ENCODE measurements at places on chromosomes 1 and 21.

DNA sequence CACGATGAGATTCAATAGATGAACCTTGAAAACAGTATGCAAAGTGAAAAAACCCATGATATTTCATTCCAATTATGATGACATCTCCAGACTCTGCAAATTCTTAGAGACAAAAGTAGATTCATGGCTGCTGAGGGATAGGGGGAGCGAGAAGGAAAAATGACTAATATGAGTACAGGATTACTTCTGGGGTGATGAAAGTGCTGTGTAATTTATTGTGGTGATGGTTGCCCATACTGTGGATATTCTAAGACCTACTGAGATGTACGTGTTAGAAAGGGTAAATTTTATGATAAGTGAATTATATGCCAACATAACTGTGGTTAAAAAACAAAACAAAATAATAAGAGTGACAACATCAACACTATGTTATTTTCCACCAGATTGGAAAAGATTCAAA, 18.9 kb upstream of the RGS7 start:
- no peak for DNase-seq

- DNase-seq = no peak
Observed at GRCh38 chr21:34198231-34199120, 125.1 kb downstream of the MRPS6 start.

DNA sequence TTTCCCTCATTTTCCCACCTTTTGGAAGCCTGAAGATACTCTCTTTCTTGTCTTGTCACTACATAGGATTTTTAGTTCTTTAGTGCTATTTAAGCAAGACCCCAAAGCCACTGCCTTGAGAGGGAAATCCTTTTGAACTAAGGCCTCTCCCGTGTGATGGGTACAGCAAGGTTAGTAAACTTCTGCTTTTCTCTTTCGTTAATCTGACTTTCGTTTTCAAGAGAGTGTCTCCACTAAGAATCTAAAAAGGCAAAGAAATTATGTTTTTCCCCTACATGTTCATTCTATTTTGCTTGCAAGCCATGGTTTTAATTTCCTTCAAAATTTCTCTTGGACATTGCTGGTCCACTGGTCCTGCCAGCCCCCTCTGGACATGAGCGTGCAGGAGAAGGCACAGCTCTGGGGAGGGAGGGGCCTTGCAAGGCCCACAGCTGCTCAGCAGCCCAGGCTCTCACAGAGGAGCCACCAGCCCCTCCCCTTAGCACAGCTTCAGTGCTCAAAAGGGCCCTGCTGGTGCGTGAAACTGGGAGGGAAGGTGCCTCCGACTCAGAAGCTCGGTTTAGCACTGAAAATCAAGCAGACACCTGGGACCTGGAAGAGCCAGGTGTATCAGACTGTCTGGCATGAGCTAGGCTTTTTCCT, 210.9 kb upstream of the GALNT2 start:
- no peak for DNase-seq

- peak; percentile 5 for DNase-seq
Observed at GRCh38 chr1:204989266-204990058, 53.5 kb upstream of the CNTN2 start.

GRCh38 chr1:168698453-168698852, 30.6 kb downstream of the DPT start:
- DNase-seq = no peak

GRCh38 chr1:64539289-64539688, 69.4 kb downstream of the CACHD1 start:
- DNase-seq = no peak

DNA sequence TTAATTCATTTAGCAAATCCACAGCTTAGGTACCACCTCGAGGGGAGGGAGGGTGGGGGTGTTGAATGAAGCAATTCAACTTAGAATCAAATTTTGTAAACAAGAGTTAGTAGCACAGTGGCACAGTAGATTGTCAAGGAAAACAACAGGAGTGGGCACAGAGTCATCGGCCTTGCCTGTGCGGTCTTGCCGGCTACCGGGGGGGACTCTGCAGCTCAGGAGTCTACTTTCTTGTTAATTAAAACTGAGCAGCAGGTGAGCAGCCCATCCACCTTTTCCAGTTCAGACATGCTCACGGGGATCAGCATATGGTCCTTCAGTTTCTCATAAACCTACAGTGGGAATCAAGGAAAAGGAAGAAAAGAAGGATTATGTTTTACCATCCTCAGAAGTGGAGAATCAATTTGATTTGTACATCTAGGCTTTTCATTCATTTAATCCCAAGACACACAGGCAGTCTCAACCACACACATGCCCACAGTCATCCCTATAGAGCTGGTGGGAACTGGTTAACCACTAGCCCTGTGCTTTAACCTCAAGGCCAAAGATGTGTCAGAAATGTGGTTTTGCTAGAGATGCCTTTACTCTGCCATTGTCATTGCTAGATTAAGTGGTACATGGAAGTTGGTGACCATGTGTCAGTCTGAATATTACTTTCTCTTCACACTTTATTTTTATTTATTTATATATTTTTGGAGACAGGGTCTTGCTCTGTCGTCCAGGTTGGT, 45.0 kb upstream of the BCL10 start:
- peak; percentile 73 for DNase-seq

DNA sequence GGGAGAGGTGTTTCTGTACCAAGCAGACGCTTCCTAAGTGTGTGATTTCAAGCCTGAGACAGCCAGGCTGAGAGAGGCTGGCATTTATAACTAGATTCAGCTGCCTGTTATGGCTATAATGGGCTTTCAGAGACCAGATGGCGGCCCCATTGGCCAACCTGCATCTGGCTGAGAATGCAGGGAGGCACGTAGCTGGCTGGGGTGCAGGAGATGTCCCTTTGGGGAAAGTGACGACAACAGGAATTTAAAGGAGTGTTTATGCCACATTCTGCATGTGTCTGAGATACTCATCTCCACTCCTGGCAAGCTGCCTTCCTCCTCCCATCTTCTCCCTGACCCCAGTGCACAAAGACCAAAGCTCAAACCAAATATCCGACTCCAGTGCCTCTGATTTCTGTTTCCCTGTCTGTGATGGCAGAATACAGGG, 21.3 kb upstream of the CCDC190 start:
- no peak for DNase-seq

DNA sequence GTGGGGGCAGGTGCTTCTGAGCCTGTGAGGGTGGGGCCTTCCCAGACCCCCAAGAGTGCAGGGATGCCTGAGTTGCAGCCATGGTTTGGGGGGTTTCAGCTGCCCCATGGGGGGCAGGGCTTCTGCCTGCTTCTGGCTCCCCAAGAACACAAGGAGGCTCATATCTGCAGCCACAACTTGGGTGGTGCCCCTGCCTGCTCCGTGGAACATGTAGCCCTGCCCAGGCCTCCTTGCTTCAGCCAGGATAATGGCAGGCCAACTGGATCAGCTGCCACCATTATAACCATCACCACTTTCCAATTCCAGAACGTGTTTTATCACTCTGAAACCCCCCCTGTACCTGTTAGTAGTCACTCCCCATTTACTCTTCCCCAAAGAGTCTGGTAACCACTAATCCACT, 14.0 kb downstream of the ZBTB40 start:
- DNase-seq = no peak

- no peak for DNase-seq
Observed at GRCh38 chr1:18712252-18712600, 81.6 kb downstream of the PAX7 start.

GRCh38 chr1:89941110-89941766, 53.7 kb upstream of the ZNF326 start:
- no peak for DNase-seq

DNA sequence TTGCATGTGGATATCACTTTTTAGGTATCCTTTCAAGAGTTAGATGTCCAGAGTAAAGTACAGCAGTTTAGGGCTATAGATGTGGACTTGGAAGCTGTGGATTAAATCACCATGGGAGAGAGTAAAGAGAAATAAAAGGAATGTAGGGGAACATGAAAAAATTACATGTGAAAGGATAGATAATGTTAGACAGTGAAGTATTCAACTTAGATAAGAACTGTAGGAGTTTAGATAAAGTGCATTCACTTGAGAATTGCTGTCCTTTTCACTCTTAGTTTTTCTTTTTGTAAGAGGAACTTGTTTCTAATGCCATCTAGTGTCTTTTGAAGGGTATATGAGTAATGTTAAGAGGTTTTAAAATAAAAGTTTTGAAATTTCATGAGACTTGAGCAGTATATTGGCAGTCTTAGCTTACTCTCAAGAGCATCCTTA, 40.1 kb downstream of the MAST2 start:
- DNase-seq = peak; percentile 10

- peak; percentile 86 for DNase-seq
Observed at GRCh38 chr1:156746728-156747631, 4.5 kb downstream of the HDGF start.

DNA sequence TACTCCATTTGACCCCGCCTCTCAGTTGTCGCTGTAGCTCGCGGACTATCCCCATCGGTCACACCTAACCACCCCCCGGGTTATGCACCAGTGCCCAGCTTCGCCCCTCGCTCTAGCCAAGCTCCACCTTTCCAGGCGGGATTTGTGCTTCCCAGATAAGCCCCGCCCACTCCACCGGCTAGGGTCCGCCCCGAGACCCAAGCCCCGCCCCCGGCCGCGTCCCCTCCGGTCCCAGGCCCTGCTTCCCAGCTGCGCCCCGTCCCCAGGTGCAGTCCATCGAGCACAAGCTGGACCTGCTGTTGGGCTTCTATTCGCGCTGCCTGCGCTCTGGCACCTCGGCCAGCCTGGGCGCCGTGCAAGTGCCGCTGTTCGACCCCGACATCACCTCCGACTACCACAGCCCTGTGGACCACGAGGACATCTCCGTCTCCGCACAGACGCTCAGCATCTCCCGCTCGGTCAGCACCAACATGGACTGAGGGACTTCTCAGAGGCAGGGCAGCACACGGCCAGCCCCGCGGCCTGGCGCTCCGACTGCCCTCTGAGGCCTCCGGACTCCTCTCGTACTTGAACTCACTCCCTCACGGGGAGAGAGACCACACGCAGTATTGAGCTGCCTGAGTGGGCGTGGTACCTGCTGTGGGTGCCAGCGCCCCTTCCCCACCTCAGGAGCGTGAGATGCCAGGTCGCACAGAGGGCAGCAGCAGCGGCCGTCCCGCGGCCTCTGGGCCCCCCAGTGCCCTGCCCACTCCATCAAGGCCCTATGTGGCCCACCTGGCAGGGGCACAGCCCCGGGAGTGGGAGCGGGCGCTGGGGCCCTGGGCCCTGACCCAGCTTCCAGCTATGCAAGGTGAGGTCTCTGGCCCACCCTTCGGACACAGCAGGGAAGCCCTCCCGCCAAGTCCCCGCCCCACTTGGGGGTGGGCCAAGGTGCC, 23.9 kb downstream of the CITED4 start:
- no peak for DNase-seq

DNA sequence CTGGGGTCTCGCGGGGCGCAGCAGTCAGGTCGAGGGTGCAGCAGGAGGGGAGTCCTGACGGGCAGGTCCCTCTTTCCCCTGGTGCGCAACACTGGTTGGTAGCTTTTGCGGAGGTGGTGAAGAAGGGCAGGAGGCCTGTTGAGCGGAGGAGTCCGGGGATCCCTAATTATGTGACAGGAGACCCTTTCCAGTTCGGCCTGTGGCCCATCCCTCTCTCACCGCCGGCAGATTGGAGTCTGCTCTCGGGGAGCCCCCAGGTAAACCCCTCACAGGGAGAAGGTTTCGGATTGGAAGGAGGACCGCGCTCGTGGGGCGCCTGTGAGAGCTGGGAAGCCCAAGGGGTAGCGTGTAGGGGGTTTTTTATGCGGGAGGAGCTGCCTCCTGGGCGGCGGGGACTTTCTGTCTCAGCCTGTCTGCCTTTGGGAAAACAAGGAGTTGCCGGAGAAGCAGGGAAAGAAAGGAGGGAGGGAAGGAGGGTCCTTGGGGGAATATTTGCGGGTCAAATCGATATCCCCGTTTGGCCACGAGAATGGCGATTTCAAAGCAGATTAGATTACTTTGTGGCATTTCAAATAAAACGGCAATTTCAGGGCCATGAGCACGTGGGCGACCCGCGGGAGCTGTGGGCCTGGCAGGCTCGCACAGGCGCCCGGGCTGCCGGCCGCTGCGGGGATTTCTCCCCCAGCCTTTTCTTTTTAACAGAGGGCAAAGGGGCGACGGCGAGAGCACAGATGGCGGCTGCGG, 9.5 kb downstream of the SIM2 start:
- DNase-seq = no peak

DNA sequence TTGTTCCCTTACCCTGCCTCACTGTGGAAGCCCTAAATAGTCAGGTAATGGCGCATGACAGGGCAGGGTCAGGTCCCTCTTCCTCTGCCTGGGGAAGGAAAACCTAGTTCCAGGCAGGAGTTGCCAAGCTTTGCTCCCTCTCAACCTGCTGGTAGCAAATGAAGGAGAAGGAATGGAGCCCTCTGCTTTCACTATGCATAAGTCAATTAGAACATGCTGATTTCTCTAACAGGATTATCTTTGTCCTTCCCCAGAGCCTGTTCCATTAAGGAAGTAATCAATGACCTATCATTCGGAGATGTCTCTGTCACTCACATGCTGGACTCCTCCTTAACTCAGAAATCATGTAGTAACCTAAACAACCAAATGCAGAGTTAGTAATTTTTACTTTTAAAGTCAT, 161.8 kb upstream of the NFIA start:
- DNase-seq = no peak

DNA sequence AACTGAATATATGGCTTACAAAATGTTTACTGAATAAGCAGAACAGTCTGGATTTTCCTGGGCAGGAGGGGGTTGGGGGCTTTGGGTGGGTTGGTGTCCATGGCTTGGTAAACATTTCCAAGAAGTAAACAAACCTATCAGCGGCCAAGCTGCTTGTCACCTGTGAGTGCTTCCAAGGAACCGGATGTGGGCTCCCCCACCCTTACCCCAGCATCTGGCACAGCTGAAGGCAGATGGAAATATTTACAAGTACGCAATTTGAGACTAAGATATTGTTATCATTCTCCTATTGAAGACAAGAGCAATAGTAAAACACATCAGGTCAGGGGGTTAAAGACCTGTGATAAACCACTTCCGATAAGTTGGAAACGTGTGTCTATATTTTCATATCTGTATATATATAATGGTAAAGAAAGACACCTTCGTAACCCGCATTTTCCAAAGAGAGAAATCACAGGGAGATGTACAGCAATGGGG, at the start of gene CLCA1:
TSS of gene CLCA1 (plus strand) at position 427 of the 477 bp plus-strand sequence. CDS start at position 472, 45 bp downstream.
- DNase-seq = no peak

- peak; percentile 65 for DNase-seq
Observed at GRCh38 chr1:235708390-235708962, 58.9 kb upstream of the GNG4 start.

GRCh38 chr1:227942021-227942715, 5.6 kb downstream of the WNT9A start:
- DNase-seq = no peak

GRCh38 chr1:59814180-59814900, 409 bp upstream of the HOOK1 start:
- no peak for DNase-seq
